ENCODE measurements at places on chromosomes 3 and 15.

DNA sequence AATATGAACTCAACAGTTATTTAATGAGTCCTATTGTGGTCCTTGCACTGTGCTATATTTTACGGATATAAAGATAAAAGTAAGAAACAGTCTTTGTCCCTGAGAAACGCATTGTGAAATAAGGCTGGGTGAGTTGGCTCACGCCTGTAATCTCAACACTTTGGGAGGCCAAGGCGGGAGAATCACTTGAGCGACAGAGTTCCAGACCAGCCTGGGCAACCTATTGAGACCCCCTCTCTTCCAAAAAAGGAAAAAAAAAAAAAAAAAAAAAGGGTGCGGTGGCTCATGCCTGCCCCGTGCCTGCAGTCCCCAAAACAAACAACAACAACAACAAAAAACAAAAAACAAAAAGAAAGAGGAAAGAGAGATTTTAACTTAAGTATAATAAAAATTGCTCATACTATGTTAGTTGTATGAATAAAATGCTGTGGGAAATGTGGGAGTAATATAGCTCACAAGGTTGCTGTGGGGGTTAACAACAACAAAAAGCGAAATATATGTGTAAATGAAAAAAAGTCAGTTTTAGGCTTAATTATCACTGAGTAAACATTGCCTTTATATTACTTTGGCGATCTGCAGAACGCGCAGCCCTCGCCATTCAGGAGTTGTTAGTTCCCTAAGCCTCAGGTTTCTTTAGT, 461 bp upstream of the FNDC3B start:
- DNase-seq: no peak

- DNase-seq: no peak
Observed at GRCh38 chr15:80447077-80447476, 42.9 kb downstream of the ARNT2 start.

DNA sequence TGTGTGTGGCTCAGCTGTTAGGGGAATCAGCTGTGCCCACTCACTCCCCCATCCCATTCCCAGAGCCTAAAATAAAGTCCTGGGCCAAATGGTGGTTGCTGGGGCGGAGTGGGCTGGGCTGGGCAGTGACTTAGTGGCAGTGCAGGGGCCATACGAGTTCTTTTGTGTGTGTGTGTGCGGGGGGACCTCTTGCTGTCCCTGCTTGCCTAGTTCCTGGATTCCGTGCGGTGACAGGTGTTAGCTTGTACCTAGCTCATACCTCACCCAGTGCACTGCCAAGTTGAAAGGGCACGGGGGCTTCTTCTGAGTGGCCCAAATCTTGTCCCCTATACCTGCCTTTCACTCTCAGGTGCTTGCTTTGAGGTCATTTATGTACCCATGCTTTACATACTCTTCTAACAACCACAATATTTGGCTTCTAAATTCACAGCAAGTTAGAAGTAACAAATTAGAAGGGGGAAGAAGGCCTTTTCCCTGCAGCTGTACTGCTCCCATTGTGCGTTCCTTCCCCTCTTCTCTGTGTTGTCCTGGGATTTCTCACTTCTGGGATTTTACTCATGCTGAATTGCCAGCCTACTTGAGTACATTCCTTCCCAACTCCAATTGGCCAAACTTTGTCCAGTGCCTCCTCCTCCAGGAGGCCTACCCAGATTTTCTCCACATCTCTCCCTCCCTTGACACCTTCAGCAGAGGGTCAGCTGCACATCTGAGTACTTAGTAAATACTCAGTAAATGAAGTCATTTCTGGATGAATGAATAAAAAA, 66.3 kb upstream of the POLG start:
- no peak for DNase-seq

- no peak for DNase-seq
Observed at GRCh38 chr3:127847236-127847720, 25.0 kb upstream of the MGLL start.

DNA sequence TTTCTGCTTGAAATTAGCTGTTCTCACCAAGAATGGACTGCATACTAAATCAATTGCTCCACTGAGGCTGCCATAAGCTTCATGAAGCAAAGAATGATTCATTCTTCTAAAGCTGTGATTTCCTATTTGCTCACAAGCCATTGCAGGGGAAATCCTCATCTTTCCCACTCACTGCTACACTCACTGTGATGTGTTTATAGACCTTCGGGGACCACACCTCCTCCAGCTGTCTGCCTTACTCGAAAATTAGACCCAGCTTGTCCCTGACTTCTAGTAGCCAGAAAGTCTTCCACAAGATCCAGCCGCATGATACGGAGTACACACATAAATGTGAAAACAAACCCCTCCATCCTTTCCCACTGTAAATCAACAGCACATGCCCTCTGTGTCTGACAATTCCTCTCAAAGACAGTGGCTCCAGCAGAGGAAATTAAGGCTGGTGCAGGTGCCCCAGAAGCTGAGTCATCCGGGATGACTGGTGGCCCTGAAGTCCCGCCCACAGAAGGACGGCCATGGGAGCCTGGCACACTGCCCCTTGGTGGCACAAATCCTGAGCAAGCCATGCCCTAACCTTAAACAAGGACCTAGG, 172.0 kb downstream of the STT3B start:
- DNase-seq: peak; percentile 13

- DNase-seq: no peak
Observed at GRCh38 chr15:47333734-47334133, 383.6 kb upstream of the SEMA6D start.

DNA sequence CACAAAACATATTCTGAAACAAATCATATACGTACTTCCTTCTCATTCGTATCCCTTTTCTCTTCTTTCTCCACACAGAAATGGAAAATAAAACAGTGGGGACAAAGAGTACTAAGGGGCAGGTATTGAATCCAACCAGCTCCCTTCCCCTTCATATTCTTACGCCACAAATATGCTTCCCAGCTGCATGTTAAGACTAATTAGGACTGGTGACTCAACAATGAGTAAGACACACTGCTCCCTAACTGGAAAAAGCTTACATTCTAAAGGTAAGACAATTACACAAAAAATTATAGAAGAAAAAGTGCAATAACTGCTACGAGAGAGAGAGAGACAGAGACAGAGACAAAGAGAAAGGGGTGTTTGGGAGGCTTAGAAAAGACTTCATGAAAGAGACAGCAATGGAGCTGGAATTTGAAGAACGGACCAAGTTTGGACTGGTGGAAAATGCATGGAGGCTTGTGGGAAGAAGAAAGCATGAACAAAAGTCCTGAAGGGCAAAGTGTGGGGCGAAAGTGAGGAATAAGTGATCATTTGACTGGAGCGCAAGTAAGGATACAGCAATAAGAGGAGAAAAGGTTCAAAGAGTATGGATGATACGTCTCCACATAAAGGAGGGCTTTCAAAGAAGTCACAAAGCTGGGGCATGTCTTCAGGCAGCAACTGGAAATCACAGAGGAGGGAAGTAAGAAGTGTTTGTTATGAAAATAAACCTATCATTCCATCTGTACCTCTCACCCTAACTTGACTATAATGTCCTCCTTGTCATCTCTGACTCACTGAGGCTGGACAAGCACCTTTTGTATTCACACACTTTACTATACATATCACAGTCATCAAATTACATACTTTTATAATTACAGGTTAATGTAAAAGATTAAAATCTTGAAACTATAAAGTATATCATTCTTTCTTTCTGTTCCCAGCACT, 49.2 kb downstream of the RYK start:
- no peak for DNase-seq

- no peak for DNase-seq
Observed at GRCh38 chr15:75143738-75144334, 57.8 kb upstream of the C15orf39 start.

- DNase-seq: no peak
Observed at GRCh38 chr3:31433679-31433992, 99.1 kb upstream of the STT3B start.

- DNase-seq: no peak
Observed at GRCh38 chr3:158770741-158771350, 31.0 kb upstream of the MFSD1 start.

- DNase-seq: no peak
Observed at GRCh38 chr3:140599496-140599895, 78.4 kb upstream of the TRIM42 start.

GRCh38 chr3:140170612-140171011, 235.6 kb downstream of the CLSTN2 start:
- no peak for DNase-seq

DNA sequence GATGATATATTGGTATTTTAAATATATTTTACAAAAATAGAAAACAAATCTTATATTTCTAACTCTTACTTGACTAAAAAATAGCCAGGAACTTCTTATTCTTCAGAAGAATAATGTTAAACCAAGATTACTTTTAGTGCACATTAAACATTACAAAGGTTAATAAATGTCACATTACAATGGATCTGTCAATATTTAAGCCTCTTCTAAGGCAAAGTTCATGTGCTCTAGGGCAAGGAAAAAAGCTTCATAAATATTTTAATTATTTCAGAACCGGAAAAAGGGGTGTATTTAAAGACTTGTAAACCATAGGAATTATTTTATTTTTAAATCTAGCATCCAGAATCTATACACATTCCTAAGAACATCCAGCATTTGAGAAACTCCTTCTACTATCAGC, 166.9 kb upstream of the ROBO2 start:
- no peak for DNase-seq

GRCh38 chr3:44805960-44806359, 44.4 kb downstream of the KIF15 start:
- DNase-seq: no peak

DNA sequence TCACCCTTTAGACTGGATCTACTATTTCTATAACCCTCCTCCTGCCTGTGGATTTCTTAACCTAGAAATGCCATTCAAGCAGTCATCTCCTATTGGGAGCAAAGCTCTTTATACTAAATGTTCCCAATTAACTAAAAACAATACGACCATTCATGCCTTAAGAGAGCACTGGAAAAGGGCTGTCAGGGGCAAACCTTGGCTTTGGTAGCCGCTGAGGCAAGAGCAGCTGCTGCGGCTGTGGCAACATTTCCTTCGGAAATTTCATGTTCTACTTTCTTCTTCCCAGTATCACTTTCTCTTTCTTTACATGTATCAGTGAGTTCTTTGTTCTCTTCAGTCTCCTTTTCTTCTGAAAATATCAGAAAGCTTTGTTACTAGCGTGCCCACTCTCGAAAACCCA, 56.3 kb upstream of the CSPG5 start:
- DNase-seq: no peak

DNA sequence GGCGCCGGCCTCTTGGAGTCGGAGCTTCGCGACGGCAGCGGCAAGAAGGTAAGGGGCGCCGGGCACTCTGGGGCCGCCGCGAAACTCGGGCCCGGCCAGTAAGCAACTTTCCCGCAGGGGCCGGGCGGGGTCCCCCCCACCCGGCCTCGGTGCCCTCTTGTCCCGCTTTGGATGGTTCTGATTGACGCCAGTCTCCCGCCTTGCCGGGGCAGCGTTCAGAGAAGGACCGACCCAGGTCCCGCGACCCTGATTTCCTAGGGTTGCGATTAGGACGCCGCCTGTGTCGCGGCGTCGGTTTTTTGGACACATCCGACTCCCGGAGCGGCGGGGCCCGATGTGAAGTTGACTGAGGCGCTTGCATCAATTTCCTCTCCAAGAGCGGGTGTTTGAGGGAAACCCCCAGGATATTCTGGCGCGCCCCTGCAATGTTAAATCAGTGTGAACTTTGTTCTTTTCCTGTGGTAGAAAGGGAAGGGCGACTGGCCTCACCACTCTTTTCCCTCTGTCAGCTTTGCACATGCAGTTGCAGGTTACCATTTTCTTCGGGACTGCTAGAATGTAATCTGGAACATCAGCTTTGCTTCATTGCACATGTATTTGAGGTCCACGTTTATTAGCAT, 755 bp downstream of the PDE8A start:
- DNase-seq: no peak

DNA sequence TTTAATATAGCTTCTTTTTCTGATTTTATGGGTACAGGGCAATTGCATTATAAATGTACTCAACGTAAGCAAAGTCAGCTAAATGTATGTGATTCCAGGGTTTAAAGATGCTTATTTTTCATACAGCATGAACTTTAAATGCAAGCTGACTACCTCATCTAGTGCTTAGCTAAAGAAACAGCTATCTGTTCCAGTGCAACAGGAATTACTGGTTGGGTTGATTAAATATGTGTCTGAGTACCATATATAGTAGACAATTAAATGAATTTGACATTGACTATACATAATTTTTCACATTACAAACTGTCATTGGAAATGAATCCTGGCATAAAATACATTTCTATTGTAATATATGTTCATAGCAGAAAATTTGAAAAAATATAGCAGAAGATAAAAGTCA, 26.3 kb upstream of the SV2B start:
- no peak for DNase-seq

DNA sequence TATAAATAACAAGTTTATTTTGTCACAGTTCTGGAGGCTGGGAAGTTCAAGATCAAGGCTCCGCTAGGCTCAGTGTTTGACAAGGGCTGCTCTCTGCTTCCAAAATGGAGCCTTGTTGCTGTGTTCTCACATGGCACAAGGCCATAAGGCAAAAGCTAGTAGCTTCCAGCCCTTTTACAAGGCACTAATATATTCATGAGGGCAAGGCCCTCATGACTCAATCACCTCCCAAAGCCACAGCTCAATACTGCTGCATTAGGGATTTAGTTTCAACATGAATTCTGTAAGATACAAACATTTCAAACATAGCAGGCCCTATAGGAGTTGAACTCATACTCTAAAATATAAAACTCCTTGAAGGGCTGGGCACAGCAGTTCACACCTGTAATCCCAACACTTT, 30.2 kb downstream of the ZBTB11 start:
- no peak for DNase-seq

- no peak for DNase-seq
Observed at GRCh38 chr15:80404761-80405553, 775 bp downstream of the ARNT2 start.

DNA sequence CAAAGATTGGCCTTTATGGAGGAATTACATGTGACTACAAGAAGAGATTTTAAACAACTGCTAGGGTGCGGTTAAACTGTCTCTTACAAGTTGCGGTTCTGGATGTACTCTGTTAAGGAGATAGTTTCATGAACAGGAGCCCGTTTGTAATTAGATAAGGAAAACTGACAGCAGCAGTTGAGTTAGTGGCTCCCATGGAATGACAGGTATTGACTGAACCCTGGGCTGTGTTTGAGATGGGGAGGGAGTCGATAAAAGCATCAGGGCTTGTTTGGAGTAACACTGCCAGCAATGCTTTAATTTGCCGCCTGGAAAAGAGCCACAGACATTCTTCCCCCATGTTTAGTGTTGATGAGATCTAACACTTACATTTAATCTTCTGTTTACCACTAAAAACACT, 139.9 kb downstream of the ROBO2 start:
- no peak for DNase-seq

DNA sequence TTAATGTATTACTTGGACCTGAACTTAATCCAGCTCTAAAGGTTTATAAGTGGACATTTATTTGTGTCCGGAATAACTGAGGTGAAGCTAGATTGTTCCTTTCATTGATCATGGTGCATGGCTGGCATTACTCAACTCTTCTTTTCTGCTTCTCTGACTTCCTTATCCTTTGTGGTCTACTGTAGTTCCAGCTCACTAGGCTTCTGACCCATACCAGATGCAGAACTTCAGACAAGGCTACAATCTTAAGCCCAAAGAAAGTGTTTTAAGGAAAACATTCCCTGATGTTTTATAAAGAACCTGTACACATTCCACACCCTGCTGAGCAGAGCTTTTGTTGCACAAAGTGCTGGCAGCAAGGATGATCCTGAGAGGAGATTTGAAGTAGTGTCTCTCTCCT, 250.8 kb upstream of the TGFBR2 start:
- DNase-seq: no peak

Data from hematopoietic multipotent progenitor cell treated with erythropoietin and hydrocortisone succinate and interleukin-3 and kit ligand, for 17 days (in vitro differentiated cells).